Stimulated activated naive CD4-positive, alpha-beta T cell (primary cell): ENCODE measurements at places on chromosomes 3 and 15.

- DNase-seq: no peak
Measured at GRCh38 chr3:113873293-113873692, 34.7 kb downstream of the GRAMD1C start.

- no peak for DNase-seq
Measured at GRCh38 chr15:63974021-63974420, 72.3 kb downstream of the DAPK2 start.

GRCh38 chr3:70899816-70900215 is 587.4 kb upstream of the MDFIC2 start:
- DNase-seq: no peak

DNA sequence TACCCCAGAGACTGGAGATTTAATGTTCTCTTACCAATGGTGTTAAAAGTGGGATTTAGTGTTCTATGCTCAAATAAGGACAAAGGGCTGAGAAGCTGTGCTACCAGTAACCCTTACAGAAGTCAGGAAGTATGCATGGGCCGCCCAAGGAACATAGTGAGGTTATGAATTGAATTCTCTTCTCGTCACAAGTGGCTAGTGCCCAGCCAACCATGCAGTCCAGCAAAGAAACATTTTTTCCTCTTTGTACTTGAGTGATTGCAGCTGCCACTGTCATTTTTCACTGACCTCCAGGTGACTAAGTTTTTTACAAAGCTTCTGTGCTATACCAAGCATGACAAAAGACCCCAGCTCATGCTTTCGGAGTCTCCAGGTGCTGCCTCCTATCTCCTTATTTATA is 110.6 kb upstream of the DCBLD2 start:
- DNase-seq: no peak

GRCh38 chr3:118165413-118165812 is 869.2 kb downstream of the IGSF11 start:
- no peak for DNase-seq
